ENCODE measurements at places on chromosomes 3 and 15.

- no peak for DNase-seq
These were observed 3.0 kb downstream of the SKIL start for GRCh38 chr3:170360466-170360865.

GRCh38 chr15:93779341-93779740 lies 452.0 kb upstream of the MCTP2 start:
- DNase-seq, result no peak

- peak; percentile 15 for DNase-seq
These were observed 41.8 kb downstream of the IFT122 start for GRCh38 chr3:129481766-129482332.

DNA sequence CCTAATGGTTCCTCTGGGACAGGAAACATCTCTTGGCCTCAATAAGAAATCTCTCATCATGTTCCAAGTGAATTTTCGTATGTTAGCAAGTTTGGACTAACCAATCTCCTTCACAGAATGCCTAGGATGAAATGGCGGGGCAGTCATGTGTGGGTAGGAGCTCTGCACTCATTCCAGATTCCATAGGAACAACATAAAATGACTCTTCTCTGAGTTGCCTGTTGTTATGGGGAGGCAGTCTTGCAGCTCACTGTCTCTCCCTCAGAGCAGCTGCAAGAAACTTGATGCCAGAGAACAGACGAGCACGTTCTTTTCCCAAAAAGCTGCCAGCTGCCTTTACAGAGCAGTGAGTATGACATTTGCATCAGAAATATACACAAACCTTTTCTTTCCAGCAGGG lies 34.1 kb downstream of the SPATA12 start:
- no peak for DNase-seq

GRCh38 chr15:88571153-88571851 lies 24.8 kb upstream of the DET1 start:
- no peak for DNase-seq

- no peak for DNase-seq
These were observed 144.5 kb upstream of the BCL6 start for GRCh38 chr3:187889601-187890404.

DNA sequence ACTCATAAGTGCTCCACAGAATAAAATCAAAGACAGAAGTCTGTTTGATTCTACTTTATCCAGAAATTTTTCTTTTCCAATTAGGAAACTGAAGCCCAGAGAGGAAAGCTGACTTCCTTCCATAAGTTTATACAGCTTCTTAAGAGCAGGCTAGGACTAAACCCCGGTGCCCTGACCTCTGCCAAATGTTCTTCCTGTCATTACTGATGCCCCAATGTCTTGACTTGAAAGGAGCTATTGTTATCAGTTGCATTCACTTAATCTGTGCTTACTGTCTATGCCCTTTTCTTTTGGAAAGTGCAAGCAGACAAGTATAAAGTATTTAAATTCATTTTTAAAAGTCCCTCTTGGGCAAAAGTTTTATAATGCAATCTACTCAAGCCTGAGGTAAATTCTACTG lies 18.1 kb downstream of the CD200 start:
- no peak for DNase-seq

- DNase-seq, result peak; percentile 35
These were observed 16.6 kb downstream of the EPB42 start for GRCh38 chr15:43204016-43204901.

GRCh38 chr15:34621675-34622074 lies 38.2 kb upstream of the GOLGA8B start:
- no peak for DNase-seq

GRCh38 chr3:44924457-44925084 lies 50.2 kb downstream of the TGM4 start:
- no peak for DNase-seq

DNA sequence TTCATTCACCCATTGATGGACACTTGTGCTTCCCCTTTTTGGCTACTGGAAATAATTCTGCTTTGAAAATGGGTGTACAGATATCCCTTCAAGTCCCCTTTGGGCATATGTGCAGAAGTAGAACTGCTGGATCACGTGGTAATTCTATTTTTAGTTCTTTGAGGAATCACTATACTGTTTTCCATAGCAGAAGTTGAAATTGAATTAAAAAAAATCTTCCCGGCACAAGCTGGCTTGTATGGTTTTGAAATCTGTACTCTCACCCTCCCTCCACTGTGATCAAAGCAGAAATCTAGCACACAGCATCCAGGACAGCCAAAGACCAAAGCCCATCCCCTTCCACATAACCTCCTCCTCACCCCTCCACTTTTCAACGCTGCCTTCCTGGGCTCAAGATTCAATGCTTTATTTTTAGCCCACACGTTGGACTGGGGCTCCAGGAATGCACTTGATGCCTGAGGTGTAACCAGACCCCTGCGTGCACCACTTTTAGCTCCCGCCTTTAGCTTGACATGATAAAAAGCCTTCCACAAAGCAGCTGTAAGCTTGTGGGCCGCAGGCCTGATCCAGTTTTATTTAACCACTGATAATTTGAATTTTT lies 29.9 kb downstream of the TMEM40 start:
- no peak for DNase-seq

- DNase-seq, result no peak
These were observed 2.4 kb downstream of the KLF15 start for GRCh38 chr3:126354776-126355175.

DNA sequence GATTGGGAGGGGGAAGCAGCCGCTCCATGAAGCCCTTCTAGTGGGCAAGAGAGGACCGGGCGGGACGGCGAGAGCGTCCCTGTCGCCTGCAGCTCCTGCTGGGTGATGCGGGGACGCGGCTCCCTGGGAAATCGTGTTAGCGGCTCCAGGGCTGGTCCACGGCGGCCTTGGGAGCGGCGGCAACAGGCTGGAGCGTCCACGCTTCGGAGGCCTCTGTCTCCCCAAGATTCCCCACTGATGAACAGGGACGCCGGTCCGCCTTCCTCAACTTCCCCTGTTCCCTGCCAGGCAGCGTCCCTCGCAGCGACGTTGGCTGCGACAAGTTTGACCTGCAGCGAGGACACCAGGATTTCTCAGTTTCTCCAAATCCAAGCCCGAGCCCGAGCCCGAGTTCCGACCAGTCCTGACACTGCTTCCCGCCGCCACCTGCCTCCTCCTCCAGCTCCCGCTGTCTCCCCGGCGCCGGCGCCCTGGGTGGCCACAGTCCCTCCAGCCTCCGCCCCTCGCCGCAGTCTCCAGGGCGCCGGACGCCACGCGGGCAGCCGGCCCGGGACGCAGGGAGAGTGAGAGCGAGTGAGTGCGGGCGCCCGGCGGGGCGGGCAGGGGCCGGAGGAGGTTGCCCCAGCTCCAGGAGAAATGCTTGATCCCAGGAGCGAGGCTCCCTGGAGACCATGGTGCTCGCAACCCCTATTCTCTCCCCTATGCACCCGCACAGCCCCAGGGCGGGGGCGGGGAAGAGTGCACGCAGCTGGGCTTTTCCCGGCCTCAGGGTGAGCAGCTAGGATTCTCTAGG lies 78.1 kb upstream of the RNF7 start:
- no peak for DNase-seq

DNA sequence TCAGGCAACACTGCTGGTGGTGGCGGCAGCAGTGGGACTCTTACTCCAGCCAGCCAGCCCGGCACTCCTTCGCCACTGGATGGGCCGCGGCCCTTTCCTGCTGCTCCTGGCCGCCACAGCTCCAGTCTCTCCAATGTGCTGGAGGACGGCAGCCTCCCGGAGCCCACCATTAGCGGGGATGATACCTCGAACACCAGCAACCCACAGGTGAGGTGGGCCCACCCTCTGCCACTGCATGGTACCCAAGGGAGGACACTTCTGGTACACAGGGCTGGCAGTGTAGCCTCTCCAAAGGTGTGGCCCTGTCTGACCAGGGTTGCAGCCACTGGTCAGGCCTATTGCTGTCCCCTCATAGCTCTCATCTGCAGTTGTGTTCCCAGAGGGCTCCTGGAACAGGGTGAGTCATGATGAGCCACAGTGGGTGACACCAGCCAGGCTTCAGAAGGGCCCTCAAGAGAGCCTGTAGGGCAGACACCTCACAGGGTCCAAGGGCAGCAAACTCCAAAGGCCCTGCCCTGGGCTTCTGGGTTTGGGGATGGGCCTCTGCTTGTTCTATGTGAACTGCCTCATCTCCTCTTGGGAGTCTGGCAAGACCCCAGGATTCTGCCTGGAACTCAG lies 20.8 kb downstream of the NBEAL2 start:
- no peak for DNase-seq

DNA sequence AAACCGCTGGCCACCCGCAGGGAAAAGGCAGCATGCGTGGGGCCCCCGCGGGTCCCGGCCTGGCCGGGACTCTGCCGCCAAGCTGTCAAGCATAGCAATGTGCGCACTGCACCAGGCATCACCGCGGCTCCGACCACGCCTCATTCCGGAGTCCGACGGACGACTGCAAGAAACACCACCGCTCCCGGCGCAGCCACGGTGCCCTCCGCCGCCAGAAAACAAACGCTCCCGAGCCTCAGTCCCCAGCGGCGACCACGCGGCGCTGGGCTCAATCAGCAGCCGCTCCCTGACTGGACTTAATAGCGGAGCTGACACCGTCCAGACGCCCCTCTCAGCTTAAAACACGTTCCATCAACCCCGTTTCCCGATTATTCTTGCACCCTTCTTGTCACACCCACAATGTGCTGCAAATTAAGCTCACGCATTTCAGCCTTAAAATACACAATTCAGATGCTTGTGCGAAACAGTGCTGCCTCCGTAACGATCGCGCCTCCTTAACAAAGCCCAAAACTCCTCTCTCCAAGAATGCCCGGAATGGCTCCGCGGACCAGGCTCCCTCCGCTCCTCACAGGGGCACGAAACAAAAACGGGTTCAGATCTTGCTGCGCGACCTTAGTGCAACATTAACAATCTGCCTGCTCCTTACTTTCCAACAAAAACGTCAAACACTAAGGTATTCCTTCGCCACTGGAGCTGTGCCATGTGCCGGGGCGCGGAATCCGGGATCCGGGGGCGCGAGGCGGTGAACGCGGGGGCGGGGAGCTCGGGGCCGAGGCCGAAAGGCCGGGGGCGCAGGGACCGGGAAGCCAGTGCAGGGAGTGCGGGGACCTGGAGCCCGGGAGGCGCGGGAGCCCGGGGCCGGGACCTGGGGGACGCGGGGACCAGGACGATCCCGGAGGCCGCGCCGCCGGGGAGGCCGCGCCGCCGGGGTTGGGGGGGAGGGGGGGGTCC lies 655 bp downstream of the CYFIP1 start:
- peak; percentile 34 for DNase-seq

GRCh38 chr15:95106801-95107200 lies 875.4 kb downstream of the MCTP2 start:
- DNase-seq, result no peak

- no peak for DNase-seq
These were observed 30.2 kb upstream of the MAGEF1 start for GRCh38 chr3:184741798-184742675.

DNA sequence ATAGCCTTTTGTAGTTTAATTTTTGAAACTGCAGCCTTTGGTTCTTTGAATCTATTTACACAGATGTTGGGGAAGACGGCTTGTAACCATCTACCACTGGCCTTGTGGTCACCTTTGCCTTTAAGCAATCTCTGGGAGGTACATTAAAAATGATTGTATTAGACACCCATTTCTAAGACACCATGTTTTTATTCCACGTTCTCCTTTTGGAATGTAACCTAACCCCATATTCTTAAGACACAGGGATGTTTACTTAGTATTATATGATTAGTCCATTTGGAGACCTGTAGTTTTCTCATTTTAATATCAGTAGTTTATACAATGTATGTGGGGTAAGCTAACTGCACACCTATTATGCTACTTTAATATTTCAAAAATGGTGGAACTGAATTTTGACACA lies 175.1 kb upstream of the PLSCR5 start:
- DNase-seq, result no peak
